Esophagus mucosa (tissue), 1 donor: ENCODE measurements at places on chromosomes 2 and 18. TPM values are rescaled to one million over a fixed set of nuclear protein-coding genes. Genes with fewer than 3 reads are reported as not detected.

The ABCB11 gene
- not detected for total RNA-seq

The MOCOS gene
- total RNA-seq = 16.0 TPM

- ATAC-seq = no peak
Observed at GRCh38 chr18:38940475-38940862, 1374.9 kb upstream of the CELF4 start.

- ATAC-seq = no peak
Observed at GRCh38 chr18:66566616-66567015, 37.3 kb downstream of the CDH19 start.

GRCh38 chr18:31592506-31593157 is 955 bp downstream of the TTR start:
- ATAC-seq = no peak

DNA sequence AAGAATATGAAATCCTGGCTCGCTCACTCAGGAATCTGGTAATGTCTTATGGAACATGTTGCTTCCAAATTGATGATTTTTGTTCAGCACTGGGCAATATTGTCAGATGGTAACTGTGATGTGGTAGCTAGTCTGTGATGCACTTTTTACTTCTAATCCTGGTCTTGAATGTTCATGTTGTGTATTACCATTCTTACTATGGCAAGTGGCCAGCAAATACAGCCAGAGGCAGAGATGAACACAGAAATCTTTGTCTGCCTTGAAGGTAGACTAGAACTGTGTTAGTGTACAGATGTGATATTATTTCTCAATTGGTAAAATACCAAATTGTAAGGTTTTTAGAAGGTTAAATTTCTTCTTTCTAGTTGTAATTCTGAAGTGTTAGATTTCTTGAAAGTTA is 83.3 kb downstream of the UBE2E3 start:
- no peak for ATAC-seq

DNA sequence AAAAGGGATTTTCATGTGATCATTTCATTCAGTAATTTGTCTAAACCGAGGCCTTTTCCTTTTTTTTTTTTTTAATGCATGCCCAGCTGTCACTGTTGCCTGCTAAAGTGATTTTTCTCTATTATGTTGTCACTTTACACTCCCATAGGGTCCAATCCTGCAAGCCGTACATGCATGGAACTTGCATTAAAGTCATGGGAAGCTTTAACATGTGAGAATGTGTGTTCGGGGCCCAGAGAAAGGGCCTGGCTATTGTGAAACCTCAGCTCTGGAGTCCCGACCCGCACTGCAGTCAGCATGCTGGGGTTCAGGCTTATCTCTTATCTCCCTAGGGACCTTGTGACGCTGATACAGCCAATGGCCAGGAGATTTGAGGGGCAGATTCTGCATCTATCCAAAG is 474.6 kb downstream of the SLC4A3 start:
- ATAC-seq = no peak
